ENCODE measurements at places on chromosomes 6 and 20. TPM values are rescaled to one million over a fixed set of nuclear protein-coding genes. Genes with fewer than 3 reads are reported as not detected.

The GNAS gene
- total RNA-seq = 523 TPM

The SOX18 gene
- 0.84 TPM for total RNA-seq

The PTPRK gene
- total RNA-seq = 5.4 TPM

The MYLK2 gene
- total RNA-seq = 0.26 TPM

Measured in activated CD4-positive, alpha-beta T cell treated with anti-CD3 and anti-CD28 coated beads, Interleukin-2, amount 10 ng/mL, durations not matched to agents 24 days and 14 days (primary cell).